Mesothelial cell of epicardium (in vitro differentiated cells): ENCODE measurements at places on chromosomes 6 and 20. TPM values are rescaled to one million over a fixed set of nuclear protein-coding genes. Genes with fewer than 3 reads are reported as not detected.

LHFPL5 gene
- total RNA-seq: not detected in 3 replicates

CRISP3 gene
- 0.66 to 1.2 TPM (median 0.85 TPM) in 3 replicates for total RNA-seq

ZBP1 gene
- total RNA-seq: not detected in 3 replicates

GRCh38 chr6:13741365-13741764 is 29.7 kb upstream of the RANBP9 start:
- DNase-seq: no peak
- no peak overlapping the region for H3K27ac ChIP-seq
- no peaks in the 10 kb centered on the region for H3K36me3 ChIP-seq
- H3K27me3 ChIP-seq: no peaks in the 10 kb centered on the region
- no peak overlapping the region for H3K4me3 ChIP-seq

DNA sequence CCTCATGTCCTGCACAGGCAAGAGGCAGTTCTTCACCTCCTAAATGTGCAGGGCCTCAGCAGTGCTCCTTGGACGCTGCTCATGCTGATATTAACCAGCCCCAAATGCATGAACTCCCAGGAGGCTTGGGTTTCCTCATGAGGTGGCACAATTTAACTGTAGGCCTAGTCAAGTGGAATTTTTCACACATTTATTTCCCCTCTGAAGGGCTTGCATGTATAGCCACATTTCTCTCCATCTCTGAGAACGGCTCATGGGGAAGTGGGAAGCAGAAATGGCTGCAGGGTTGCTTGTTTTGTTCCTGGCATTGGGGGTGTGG is 72.8 kb upstream of the PAX1 start:
- H3K27me3 ChIP-seq: peaks cover 72% of the 10 kb centered on the region
- no peak for DNase-seq

- H3K4me1 ChIP-seq: peaks cover 24% of the 10 kb centered on the region
- DNase-seq: no peak
- H3K4me3 ChIP-seq: no peak overlapping the region
- peaks cover 2% of the 10 kb centered on the region for H3K36me3 ChIP-seq
Measured at GRCh38 chr6:129269891-129270290, 387.0 kb downstream of the LAMA2 start.

DNA sequence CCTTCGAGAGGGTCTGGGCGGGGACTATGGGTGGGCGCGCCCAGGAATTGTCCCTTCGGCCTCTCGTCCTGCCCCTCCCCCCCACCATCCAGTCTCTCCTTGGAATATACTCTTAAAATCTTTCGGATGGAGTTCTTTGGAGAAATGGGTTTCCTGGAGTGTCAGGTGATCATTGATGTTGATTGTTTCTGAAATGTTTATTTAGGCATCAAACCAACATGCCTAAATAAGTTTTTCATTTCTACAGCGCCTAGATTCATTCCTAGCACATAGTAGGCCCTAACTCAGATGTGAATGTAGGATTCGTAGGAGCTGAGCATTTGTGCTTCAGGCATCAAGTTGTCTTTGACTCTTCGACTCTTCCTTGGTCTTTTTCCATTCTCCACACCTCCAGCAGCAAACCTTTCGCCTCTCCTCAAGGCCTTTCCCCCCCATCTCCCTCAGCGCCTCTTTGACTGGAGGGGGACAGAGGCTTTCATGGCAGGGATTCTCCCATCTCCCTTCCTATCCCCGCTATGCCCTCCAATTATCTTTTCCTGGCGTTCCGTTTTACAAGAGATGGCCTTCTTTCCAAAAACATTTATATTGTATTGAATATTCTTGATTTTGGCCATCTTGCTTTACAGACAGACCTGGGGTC is 610 bp downstream of the CASP8AP2 start:
- peaks cover 17% of the 10 kb centered on the region for H3K36me3 ChIP-seq
- peak overlapping the region; percentile 100 for H3K4me3 ChIP-seq
- H3K27ac ChIP-seq: peak overlapping the region; percentile 97
- H3K4me1 ChIP-seq: peaks cover 17% of the 10 kb centered on the region
- no peak for DNase-seq

GRCh38 chr6:146211646-146212045 is 182.8 kb downstream of the GRM1 start:
- H3K4me3 ChIP-seq: no peak overlapping the region
- no peaks in the 10 kb centered on the region for H3K4me1 ChIP-seq
- DNase-seq: no peak
- H3K27me3 ChIP-seq: peaks cover 9% of the 10 kb centered on the region
- no peak overlapping the region for H3K27ac ChIP-seq
- H3K36me3 ChIP-seq: no peaks in the 10 kb centered on the region
